Renal pelvis (tissue), 12 donors: ENCODE measurements at places on chromosomes 3 and 15.
A peak's percentile ranks its signal among the peaks of the same experiment; 100 is the strongest.

- DNase-seq: no peak
Observed at GRCh38 chr3:179882292-179882691, 154.4 kb downstream of the PEX5L start.

GRCh38 chr3:143277531-143277930 is 158.0 kb downstream of the CHST2 start:
- DNase-seq: no peak

DNA sequence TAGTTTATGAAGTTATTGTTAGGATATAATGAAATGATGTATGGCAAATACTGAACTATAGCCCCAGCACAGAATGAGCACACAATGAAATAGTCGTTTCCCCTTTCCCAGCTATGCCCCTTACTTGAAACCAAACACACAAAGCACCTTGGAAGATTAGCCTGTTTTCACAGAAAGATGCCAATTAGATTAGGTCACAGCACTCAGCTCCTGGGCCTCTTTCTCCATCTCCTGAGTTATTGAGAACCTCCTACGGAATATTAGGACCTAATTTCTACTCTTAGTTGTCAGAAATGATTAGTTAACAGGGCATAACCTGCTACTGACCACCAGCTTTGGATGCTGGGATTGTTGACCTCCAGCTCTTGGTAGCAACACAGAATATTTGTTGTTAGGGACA is 269.4 kb upstream of the ROPN1 start:
- DNase-seq: no peak

GRCh38 chr3:72957297-72957696 is 39.3 kb upstream of the PPP4R2 start:
- DNase-seq: no peak

DNA sequence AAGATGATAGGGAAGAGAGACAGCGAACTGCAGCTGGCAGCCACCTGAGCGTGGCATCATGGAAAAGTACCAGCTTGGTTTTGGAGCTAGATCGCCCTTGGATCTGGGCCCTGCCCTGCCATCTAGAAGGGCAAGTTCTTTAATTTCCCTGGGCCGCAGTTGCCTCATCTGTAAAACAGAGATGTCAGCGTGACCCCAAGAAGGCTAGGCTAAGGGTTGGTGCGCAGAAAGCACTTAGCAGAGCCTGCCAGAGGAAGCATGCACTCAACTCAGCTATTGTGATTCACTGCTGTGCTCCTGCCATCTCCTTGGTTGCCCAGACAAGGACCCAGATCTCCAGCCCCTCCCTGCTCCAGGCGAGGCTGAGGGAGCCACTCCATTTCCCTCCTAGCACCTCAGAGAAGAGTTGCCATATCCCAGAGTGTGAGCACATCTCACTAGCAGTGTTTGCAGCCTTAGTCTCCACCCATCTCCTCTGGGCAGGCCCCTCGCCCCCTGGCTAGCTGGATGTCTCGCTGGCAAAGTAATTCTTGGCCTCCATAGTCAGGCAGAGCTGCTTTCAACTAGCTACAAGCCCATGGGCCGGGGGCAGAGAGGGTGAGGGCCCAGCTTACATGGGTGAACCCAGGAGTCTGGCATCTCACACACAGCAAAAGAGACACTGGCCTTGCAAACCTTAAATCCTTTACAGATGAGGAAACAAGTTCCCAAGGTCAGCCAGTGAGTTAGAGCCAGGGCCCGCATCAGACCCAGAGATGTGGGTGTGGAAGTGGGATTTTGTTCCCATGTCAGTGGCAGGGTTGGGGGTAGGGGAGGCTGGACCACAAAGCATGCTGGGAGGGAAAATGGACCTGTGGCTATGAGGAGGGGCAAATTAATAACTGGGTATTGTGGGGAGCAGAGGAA is 280.7 kb upstream of the TLE3 start:
- no peak for DNase-seq

DNA sequence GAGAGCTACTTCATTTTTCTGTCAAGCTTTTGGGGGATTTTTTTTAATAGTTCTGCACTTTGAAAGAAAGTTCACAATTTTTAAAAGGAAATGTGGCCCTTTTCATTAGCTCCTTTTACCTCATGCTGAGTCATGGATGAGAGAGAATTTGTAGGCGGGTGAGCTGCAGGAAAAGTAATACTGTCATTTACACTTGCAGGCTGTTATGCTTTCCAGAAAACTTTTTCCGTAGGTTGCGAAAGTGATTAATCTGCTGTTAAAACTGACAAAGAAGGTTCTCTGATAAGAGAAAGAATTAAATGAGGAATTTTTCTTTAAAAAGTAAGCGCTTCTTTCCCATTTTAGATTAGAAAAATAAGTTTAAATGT is 430.2 kb downstream of the LPP start:
- peak; percentile 23 for DNase-seq

DNA sequence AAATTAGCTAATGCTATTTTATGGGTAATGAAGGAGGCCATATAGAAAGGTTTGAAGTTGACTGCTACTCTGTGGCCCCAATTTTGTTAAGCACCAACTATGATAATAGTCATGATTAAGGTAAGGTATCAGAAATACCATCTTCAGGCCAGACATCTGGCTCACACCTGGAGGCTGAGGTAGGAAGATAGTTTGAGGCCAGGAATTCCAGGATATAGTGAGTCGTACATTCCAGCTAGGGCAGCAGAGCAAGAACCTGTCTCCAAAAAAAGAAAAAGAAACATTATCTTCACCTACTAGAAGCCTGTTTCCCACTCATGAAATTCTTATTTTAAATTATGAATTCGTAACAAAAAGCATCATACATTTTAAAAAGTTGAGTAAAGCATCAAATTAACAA is 64.4 kb downstream of the LRRC28 start:
- DNase-seq: no peak

DNA sequence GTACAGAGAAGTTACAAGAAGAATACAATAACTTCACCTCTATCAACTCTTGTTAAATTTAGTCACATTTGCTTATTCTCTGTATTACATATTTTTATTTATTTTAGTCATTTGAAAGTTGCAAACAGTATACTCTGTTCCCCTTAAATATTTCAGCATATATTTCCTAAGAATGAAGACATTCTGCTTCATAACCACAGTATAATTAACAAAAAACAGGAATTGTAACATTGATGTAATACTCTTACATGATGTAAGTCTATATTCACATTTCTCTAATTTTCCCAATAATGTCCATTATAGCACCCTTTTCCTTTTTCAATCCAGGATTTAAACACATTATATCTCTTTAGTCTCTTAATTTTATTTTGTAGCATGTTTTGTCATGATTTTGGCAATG is 112.0 kb downstream of the AKAP13 start:
- DNase-seq: no peak

DNA sequence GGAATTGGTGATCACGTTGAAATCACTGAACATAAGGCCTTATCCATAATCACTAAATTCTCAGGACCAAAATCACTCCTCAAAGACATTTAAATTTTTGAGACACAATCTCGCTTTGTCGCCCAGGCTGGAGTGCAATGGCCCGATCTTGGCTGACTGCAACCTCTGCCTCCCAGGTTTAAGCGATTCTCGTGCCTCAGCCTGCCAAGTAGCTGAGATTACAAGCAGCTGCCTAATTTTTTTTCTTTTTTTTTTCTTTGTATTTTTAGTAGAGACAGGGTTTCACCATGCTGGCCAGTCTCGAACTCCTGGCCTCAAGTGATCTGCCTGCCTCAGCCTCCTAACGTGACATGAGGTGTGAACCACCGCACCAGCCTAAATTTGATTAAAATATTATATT is 61.7 kb downstream of the PLOD2 start:
- no peak for DNase-seq

GRCh38 chr15:52710708-52711389 is 31.7 kb upstream of the ATOSA start:
- DNase-seq: no peak

GRCh38 chr3:12120374-12121140 is 38.2 kb downstream of the TIMP4 start:
- no peak for DNase-seq

DNA sequence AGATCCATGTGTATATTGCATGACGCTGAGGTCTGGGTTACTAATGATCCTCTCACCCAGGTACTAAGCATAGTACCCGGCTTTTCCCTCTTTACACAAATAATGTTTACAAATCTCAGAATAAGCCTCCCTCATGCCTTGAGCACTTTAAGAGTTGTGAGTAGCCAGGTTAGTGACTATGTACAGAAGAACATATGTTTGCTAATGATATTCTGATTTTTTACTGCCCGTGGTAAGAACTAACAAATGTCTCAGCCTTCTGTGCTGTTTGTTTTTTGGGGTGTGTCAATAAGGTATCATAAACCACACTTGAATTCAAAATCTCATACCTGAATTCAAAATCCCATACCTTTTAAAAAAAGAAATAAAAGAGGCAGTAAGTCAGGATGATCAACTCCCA is 59.5 kb downstream of the ABCC5 start:
- DNase-seq: no peak

- DNase-seq: no peak
Observed at GRCh38 chr3:17032407-17033034, 147.8 kb downstream of the PLCL2 start.

DNA sequence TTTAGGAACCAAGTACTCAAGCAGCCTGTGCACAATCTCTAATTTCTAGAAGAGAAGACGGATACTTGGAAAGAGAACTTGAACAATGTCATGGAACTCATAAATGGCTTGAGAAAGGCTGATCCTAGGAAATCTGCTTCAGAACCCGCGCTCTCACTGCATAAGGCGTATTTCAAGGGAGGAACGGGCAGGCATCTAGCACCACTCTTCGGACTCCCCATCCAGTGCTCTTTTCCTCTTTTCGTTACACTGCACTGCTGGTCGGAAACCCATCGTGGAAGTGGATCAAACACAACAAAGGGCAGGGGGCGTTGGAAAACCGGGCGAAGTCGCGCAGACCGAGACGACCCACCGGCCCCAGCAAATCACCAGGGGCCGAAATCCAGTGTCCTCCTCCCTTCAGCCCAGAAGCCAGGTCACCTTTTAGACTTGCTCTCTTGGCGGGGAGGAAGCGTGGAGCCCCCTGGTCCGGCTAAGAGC is 539 bp upstream of the TLNRD1 start:
- no peak for DNase-seq

GRCh38 chr15:78299101-78299930 is at the start of gene SKIC8:
Gene SKIC8, minus strand, starts transcription at chr15:78299609. Its CDS starts 3,923 bp downstream, at chr15:78295686.
- DNase-seq: peak; percentile 94

DNA sequence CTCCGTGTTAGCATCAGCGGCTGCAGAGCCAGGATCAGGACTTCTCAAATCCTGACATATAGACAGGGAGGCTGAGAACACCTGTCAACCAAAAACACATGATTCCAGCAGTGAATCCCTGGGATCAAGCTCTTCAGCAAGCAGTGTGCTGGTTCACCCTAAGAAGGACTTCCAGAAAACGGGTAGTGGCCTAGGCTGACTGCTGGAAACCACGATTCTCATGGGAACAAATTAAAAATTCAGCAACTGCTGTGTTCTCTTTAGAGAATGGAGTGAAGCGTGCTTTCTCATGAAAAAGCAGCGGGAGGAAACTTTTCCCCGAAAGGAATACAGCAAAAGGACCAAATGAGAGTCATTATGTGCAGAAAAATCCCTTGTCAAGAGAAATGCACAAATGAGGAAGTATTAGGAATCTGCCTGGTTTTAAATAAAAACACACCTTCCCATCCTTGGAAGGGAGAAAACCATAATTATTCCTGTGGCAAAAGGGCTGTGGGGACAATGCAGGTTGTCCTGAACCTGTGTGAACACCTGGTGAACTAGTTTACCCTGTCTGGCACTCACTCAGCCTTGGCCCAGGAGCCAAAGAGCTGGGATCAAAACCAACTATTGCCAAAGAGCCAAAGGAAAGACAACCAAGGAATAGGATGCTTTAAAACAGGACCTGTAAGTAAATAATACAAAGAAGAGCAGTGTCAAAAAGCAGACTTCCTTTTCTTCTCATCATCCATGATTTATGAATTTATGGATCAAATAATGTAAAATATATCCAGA is 13.4 kb downstream of the IL12A start:
- DNase-seq: no peak

DNA sequence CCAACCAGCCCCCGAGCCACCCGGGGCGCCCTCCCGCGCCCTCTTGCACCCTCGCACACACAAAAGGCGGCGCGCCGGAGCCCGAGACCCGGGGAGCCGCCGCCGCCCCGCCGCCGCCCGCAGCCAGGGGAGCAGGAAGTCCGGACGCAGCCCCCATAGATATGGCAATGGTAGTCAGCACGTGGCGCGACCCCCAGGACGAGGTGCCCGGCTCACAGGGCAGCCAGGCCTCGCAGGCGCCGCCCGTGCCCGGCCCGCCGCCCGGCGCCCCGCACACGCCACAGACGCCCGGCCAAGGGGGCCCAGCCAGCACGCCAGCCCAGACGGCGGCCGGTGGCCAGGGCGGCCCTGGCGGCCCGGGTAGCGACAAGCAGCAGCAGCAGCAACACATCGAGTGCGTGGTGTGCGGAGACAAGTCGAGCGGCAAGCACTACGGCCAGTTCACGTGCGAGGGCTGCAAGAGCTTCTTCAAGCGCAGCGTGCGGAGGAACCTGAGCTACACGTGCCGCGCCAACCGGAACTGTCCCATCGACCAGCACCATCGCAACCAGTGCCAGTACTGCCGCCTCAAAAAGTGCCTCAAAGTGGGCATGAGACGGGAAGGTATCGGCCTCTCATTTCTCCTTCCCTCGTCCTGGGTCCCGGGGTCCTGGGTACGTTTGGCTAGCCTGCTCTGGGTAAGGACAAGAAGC is 1.6 kb downstream of the NR2F2 start:
- DNase-seq: peak; percentile 15
